ENCODE measurements at places on chromosomes 11 and 22.
A peak's percentile ranks its signal among the peaks of the same experiment; 100 is the strongest.

DNA sequence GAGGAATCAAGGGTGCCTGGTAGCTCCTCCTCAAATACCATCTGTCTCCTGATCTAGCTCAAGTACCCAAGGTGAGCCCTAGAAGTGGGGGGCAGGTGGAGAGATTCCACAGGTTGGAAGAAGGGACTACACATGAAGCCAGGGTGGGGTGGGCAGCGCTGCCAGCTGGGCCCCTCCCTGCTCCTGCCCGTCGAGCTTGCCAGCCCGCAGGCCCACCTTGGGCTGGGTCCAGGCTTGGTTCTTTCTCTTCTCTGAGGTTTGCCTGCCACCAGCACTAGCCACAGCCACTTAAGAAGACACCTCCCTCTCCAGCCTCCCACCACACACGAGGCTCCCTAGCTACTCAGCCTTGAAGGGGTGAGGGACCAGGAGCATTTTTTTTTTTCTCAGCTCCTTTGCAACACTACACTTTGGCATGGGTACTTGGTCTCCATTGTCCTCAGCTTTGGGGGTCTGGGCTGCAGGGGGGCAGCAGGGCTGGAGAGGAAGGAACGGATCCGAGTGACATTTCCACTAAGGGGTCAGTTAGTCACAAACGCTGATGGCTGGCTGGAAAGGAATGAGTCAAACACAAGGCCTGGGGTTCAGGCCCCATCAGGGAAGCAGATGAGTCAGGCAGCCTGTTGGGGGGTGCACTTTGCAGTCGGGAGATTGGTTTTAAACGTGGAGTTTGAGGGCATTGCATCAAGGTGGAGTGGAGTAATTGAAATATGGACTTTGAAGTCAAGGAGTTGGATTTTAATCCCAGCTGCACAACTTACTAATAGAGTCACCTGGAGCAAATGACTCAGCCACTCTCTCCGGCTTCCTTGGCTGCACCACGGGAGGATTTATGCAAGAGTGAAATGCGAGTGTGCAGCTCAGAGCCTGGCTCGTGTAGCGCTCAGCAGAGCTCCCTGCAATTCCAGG is 7.4 kb upstream of the NPTXR start:
- no peak for DNase-seq

DNA sequence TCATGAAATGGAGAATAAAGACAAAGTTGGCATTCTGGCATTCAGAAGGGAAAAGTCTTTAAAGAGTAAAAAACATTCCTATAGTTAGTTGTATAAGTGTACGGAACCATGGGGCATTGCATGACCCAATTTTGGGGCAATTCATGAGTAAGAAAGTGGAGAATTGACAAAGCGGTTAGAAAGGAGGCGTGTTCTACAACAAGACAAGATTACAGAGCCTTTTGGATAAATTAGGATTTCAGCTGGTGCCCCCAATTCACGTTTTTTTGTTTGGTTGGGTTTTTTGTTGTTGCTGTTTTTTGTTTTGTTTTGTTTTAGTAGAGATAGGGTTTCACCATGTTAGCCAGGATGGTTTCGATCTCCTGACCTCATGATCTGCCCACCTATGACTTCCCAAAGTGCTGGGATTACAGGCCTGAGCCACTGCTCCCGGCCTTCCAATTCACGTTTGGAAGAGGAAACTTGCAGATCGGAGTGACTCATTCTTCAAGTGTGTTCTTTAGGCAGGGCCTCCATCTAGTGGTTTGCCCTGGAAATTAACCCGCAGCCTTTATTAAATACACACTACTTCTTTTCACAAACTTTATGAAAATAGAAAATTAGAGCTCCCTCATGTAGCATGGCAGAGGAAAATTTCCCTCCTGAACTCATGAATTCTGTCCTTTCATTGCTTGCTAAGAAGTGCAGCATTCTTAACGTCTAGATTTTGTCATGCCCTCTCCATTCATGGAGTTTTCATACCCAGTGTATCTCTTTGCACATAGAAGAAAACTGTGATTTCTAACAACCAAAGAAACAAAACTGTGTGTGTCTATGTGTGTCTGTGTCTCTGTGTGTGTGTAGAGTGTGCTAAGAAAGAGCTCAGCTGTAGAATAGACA is 118.1 kb downstream of the BBOX1 start:
- peak; percentile 67 for DNase-seq

DNA sequence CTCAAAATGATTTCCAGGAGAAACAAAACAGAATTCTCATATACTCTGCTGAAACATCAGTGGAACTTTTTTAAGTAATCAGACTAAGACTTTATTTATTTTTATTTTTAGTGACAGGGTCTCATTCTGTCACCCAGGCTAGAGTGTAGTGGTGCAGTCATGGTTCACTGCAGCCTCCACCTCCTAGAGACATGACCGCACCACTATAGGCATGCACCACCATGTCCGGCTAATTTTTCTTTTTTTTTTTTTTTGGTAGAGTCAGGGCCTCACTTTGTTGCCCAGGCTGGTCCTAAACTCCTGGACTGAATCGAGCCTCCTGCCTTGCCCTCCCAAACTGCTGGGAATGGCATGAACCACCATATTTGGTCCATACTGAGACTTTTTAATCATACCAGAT is 42.9 kb downstream of the PRDM10 start:
- no peak for DNase-seq

GRCh38 chr22:48102581-48102980 is 1340.1 kb downstream of the TBC1D22A start:
- DNase-seq = no peak

DNA sequence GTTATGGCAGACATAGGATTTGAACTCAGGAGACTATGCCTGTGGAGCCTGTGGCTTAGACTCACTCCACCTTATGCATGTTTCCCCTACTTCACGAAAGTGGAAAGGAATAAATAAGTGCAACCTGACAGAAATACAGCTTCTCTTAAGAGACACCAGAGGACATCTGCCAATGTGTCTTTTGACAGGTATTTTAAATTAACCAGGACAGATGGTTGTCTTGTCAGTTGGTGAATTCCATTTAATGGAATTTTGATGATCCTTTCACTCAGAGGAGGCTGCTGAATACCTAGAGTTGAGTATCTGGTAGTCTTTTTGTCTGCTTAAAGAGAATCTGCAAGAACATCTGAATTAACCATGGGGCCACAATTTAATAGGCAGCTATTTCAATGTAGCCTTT is 46.1 kb downstream of the NELL1 start:
- DNase-seq = no peak

GRCh38 chr11:129681344-129682114 is 134.1 kb upstream of the TMEM45B start:
- DNase-seq = no peak

DNA sequence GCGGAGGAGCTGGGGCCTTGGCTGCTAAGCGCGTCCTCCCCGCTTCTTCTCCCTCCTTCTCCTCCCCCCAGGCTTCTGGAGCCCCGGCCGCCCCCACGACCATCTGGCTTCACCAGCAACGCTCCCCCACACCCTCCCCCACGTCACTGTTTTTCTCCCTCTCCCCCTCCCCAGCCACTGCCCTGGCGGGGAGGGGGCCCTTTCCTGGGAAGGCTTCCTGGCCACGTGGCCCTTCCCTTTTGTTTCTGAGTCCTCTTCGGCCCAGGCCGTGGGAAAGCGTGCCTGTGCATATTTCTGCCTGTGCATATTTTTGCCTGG is 27.7 kb downstream of the RTN4R start:
- DNase-seq = no peak

- no peak for DNase-seq
These were observed 852.5 kb upstream of the LRRC4C start for GRCh38 chr11:42311944-42312343.

DNA sequence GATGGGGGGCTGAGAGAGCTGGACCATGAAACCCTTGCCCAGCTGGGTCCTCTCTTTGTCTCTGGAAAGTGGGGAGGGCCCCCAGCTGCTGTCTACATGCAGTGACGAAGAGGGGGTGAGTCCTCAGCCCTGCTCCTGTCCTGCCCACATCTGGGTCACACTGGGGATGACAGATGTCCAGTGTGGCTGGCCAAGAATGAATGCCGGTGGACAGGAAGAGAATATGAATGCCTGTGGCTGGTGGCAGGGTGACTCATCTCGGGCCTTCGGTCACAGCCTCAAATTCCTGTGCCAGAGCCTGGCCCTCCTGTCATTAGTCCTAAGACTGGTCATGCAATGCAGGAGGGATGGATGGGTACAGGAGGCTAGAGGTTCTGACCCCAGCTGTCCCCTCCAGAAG is 2.2 kb upstream of the PNPLA3 start:
- no peak for DNase-seq

GRCh38 chr11:19711911-19712280 is 741 bp upstream of the NAV2 start:
- no peak for DNase-seq

DNA sequence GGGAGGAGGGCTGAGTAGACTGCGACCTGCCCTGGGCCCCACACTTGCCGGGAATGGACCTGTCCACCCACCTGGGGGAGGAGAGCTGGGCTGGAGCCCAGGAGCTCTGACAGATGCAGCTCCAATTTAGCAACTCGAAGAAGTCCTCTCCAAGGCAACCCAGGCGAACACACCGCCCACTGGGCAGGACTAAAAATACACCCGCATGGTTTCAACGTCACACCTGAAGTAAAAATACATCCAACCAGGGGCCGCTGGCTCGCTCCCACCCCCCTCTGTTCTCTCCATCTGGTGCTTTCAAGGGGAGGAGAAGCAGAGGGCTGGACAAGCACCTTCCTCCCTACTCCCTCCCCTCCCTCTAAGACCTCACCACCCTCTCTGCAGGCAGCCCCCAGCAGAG is 119.9 kb downstream of the FEZ1 start:
- peak; percentile 94 for DNase-seq

DNA sequence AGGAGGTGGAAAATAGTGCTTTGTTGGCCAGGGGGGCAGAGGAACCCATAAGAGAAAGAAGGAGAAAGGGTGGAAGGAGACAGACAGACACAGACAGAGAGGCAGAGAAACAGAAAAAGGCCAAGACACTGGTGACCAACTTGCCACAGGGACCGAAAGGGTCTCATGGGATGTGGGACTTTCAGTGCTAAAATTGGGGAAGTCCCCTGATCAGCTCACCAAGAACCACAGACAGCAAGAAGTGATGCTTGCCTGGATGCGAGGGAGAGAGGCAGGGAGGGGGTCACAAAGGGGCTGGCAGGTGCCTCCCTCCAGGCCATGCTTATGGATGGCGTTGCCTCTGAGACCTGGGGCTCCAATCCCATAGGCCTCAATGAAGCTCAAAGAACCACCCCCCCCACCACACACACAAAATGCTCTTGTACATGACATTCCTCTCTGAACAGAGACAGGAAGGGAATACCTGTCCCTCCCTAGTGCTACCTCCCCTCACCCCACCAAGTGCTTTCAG is 413.4 kb downstream of the MN1 start:
- DNase-seq = no peak

GRCh38 chr11:120096369-120097191 is 41.3 kb downstream of the TRIM29 start:
- DNase-seq = no peak

DNA sequence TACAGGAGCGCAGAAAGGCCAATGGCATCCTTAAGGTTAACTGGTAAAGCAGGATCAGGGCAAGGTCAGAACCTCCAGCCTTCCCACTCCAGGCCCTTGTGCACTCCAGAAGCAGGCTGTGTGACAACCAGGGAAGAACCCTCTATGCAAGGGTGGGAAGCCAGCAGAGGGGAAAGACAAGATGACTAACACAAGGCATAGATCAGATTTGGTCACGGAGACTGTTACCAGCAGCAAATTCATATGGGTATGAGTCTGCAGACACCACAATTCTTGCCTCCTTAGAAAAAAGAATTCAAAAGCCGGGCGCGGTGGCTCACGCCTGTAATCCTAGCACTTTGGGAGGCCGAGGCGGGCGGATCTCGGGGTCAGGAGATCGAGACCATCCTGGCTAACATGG is 39.8 kb upstream of the MTNR1B start:
- DNase-seq = no peak

DNA sequence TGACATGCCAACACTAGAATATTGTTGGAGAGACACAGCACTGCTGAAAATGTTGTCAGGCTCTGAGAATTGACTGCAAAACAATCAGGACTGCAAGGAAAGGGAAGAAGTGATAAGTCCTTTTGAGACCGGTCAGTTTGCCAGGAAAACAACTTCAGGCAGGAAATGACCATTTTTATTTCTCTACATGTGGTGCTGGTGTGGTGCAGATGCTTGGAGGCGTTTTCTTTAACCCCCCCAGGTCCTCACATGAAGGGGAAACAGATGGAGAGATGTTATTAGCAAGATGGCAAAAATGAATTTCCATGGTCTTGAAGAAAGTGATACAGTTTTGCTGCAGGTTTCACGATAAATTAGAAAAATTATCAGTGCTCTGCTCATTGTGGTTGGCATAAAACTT is 5.7 kb downstream of the AP2A2 start:
- DNase-seq = no peak

GRCh38 chr11:71334191-71334590 is 81.8 kb upstream of the SHANK2 start:
- DNase-seq = peak; percentile 52

DNA sequence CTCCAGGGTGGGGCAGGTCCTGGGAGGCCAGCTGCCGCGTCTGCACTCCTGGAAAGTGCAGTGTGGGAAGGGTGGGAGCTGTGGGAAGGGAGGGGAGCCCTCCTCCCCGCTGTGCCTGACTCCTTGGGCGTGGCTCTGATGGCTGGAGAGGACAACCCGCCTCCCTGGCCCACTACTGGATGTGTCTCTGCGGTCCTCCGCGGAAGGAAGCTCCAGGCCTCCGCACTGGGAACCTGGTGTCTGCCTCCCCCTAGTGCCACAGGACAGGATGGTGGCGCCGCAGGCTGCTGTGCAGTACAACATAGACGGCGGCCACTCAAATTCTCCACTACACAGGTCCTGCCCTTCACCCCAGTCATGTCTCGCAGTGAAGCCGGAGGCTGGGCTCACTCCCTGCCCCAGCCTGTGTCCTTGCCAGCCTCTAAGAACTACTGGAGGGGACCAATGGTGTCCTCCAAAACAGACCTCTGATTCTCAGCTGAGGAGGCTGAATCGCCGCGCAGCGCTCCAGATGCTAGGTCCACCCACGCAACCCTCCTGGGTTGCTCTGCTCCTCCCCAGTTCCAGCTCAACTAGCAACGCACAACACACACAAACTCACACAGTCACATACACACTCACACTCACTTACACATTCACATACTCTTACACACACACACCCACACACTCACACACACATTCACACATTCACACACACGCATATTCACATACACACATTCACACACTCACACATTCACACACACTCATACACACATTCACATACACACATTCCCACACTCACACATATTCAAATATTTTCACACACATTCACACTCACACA is 12.4 kb upstream of the DSCAML1 start:
- no peak for DNase-seq

- DNase-seq = no peak
These were observed 134.7 kb downstream of the HIPK3 start for GRCh38 chr11:33391893-33392251.

GRCh38 chr11:133491680-133492383 is 40.5 kb downstream of the OPCML start:
- DNase-seq = no peak

- no peak for DNase-seq
These were observed 42.2 kb upstream of the CYP2D6 start for GRCh38 chr22:42172773-42173172.
